ENCODE measurements at places on chromosomes 5 and 9. TPM values are rescaled to one million over a fixed set of nuclear protein-coding genes. Genes with fewer than 3 reads are reported as not detected.

The BSPRY gene
- 12.3 TPM for total RNA-seq

The SLC36A3 gene
- not detected for total RNA-seq

The SEMA5A gene
- total RNA-seq = 0.12 TPM

The PIP5KL1 gene
- total RNA-seq = 1.1 TPM

GRCh38 chr5:54226215-54226614 is 84.2 kb downstream of the ARL15 start:
- no peak for DNase-seq
- no peaks in the 10 kb centered on the region for H3K4me1 ChIP-seq
- no peak overlapping the region for H3K27ac ChIP-seq
- no peak overlapping the region for H3K4me3 ChIP-seq

DNA sequence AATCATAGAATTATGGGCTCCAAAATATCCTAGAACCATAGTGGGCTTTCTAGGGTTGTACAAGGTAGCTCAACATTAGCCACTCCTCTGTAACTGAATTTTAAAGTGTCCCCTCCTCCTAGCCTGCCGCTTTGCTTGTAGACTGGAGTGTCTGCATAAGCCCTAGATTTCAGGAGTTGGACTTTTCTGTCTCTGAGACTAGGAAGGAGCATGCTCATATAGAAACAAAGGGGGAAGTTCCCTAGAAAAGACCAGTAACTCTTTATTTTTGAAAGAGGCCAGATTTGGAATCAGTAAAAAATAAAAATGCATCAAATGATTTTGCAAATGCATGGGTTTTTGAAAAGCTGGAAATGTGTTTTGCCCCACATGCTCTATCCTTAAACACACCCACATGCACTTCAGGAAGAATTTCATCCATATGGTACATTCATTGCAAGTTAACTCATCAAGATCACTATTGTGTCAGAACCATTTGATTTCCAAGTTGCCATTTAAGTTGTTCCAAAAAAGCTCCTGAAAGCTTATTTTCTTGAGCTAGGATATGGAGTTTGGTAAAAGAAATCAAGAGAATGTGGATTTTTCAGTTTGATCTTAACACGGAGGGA is 121.0 kb upstream of the NR3C1 start:
- peaks cover 4% of the 10 kb centered on the region for H3K4me1 ChIP-seq
- no peak overlapping the region for H3K4me3 ChIP-seq
- no peak overlapping the region for H3K27ac ChIP-seq
- no peak for DNase-seq
- H3K27me3 ChIP-seq = no peaks in the 10 kb centered on the region

- H3K27me3 ChIP-seq = peaks cover 48% of the 10 kb centered on the region
- H3K4me3 ChIP-seq = no peak overlapping the region
- no peak overlapping the region for H3K27ac ChIP-seq
These were observed 41.6 kb downstream of the NEUROG1 start for GRCh38 chr5:135494196-135494595.

- no peak overlapping the region for H3K4me3 ChIP-seq
- H3K4me1 ChIP-seq = no peaks in the 10 kb centered on the region
- DNase-seq = no peak
- no peak overlapping the region for H3K27ac ChIP-seq
- no peaks in the 10 kb centered on the region for H3K27me3 ChIP-seq
These were observed 505.6 kb downstream of the TLE1 start for GRCh38 chr9:81183761-81184160.

- peaks cover 3% of the 10 kb centered on the region for H3K36me3 ChIP-seq
- no peaks in the 10 kb centered on the region for H3K4me1 ChIP-seq
- no peak for DNase-seq
- no peaks in the 10 kb centered on the region for H3K27me3 ChIP-seq
These were observed 26.7 kb upstream of the ZNF300 start for GRCh38 chr5:150931368-150931965.

DNA sequence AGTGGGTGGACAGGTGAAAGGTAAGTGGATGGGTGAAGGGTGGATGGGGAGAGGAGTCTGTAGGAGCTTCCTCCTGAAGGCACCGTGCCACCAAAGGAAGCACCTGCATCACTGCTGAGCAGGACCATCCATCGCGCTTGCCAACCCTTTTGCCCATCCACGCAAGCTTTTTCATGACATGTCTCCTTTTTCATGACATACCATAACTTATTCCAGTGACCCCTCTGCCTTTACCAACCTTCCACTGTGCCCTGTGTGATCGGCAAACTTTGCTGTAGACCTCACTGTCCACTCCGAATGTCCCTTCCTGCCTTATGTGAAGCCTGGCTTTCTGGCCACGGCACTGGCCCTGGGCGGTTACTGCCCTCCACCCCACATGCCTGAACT is 13.4 kb downstream of the FLT4 start:
- H3K27me3 ChIP-seq = no peaks in the 10 kb centered on the region
- H3K27ac ChIP-seq = no peak overlapping the region
- no peaks in the 10 kb centered on the region for H3K4me1 ChIP-seq
- no peak for DNase-seq
- H3K4me3 ChIP-seq = no peak overlapping the region
- no peaks in the 10 kb centered on the region for H3K36me3 ChIP-seq

DNA sequence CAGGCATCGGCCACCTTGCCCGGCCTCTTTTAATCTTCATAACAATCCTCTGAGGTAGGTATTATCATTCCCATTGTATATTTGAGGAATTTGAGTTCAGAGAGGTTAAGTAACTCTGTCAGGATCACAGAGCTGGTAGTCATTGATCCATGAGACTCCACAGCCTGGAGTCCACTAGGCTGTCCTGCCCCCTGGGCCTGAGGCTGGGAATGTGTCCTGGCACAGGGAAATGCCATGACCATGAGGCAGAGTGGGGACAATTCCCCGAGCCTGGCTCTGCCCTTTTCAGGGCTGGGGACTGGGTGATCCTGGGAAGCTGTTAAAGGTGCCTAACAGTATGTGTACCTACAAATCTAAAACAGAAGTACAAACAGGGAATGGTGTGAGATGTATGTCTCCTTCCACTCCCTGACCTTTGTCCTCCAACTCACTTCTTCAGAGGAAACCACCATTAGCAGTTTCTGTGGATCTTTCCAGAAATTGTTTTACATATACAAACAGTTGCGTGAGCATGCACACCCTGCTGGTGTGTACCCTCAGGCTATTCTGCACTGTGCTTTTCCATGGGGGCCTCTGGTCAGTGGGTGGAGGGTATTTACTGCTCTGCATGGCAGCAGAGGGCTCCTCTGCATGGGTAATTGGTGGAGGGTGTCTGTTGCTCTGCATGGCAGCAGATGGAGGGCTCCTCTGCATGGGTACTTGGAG is 53.8 kb downstream of the NDST1 start:
- no peak overlapping the region for H3K27ac ChIP-seq
- H3K27me3 ChIP-seq = peaks cover 7% of the 10 kb centered on the region
- no peak overlapping the region for H3K4me3 ChIP-seq
- no peak for DNase-seq
- no peaks in the 10 kb centered on the region for H3K36me3 ChIP-seq
- no peaks in the 10 kb centered on the region for H3K4me1 ChIP-seq

DNA sequence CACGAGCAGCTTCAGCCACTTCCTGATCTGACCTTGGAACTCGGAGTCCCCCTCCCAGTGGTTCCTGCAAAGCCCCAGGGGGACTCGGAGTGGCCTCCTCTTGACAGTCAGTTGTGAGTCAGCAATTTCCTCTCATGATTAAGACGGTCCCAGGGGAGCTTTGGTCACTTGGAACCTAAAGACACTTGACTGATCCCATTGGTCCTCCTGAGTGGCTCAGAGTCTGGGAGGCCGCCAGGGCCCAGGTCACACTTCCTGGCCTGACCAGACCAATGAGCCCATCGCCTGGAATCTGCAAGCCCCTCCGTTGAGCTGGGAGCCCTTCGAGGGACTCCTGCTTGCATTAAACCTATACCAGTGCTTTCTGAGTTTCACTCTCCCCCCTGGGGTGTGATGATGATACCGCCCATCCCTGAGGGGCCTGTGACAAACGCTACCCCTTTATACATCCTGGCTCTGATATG is 29.1 kb downstream of the TSPAN17 start:
- no peak for DNase-seq
- peaks cover 20% of the 10 kb centered on the region for H3K27me3 ChIP-seq
- H3K4me3 ChIP-seq = no peak overlapping the region
- H3K36me3 ChIP-seq = peaks cover 2% of the 10 kb centered on the region
- H3K27ac ChIP-seq = no peak overlapping the region
- H3K4me1 ChIP-seq = no peaks in the 10 kb centered on the region

All from activated T-helper 1 cell treated with anti-CD3 and anti-CD28 coated beads, Interleukin-12 subunit alpha, Interleukin-12 subunit beta, Interleukin-2, Interleukin-4 antibody, amounts not matched to agents 30 ng/mL and 10 ng/mL and 1 ng/mL, durations not matched to agents 14 hours and 24 hours and 36 hours (primary cell).